Fibroblast of skin of right biceps (primary cell): ENCODE measurements at places on chromosomes 11 and 22.
A peak's percentile ranks its signal among the peaks of the same experiment; 100 is the strongest.

DNA sequence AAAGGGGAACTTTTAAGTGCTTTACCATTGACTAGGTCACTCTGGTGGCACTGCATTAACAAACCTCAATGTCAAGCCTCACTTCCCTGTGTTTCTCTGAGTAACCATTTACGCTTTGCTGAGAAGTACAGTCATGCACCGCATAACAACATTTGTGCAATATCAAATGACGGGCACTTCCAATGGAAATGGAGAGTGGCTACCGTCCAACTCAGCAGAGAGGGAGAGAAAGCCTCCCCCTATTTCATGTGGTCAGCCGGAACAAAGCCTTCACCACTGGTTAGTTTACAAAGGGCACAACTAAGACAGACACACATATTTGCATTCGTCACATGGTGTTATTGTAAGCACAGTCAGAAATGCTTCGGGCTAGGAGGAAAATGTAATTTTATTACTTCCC is 117.3 kb downstream of the RASSF10 start:
- DNase-seq = peak; percentile 50

DNA sequence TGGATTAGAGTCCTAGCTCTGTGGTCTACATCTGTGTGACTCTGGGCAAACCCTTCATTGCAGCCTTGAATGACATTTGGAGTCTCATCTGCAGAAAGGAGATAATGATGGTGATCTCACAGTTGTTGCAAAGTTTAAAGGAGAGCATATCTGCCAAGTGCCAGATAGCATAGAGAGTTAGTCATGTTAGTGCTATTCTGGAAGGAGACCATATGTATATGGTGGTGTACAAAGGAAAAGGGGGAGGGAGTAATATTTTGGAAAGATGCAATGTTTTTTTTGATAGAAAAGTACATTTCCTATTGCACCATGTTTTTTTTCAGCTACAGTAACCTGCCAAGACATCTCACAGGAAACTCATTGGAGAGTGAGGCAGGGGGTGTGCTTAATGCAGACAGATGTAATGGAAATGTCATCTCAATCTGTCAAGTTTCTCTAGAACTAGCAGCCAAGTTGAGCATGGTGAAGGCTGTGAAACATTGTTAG is 92.1 kb upstream of the NARS2 start:
- DNase-seq = peak; percentile 79

GRCh38 chr11:1554981-1555712 is 16.9 kb downstream of the DUSP8 start:
- no peak for DNase-seq

GRCh38 chr11:62647609-62648005 is 1.2 kb upstream of the GANAB start:
- no peak for DNase-seq

DNA sequence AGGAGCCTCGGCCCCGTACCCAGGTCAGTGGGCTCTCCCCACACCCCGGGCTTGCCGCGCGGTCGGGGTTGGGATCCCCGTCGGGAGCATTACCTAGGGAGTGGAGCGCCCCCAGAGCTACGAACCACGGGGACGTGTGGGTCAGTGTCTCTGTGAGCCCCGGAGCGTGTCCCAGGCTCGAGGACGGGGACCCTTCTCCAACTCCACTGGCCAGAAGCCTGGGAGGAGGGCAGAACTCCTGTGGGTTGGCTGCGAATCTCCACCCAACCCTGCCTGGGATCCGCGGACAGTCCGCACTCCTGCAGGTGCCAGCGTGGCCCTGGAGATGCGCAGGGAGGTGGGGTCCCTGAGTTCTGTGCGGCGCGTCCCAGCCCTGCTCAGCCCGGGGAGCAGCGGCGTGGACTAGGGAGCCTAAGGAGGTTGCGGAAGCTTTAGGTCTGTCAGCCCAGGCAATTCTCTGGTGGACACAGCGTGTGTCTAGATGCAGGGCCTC is 346 bp downstream of the PPFIBP2 start:
- DNase-seq = no peak

DNA sequence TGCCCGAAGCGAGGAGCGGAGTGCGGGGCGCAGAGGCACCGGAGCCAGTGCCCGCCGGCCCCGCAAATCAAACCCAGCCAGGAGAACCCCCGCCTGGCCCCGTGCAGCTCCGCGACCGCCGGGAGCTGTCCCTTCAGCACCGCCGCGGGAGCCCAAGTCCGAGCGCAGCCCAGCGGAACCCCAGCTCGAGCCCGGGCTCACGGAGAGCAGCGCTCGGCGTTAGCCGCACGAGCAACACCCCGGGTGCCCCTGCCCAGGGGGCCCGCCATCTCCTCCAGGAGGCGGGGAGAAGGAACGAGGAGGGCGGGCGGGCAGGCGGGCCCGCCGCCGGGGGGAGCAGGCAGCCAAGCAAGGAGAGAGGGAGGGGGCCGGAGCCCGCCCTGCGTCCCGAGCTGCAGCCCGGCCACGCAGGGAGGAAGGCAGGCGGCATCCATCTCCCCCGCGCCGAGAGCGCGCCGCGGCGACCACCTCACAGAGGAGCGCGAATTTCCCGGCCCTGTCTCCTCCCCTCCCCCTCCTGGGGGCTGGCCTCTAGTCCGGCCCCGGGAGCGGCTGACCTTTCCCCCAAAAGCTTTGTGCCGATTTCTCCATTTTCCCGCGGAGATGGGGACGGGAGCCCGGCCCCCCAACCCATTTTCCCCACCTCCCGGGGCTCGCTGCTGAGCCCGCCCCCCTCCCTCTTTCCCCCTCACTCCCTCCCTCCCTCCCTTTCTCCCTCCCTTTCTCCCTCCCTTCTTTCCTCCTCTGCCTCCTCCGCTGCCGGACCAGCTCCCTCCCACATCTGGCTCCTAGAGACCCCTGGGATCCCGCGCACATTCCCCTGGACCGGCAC is 621 bp downstream of the KCNC1 start:
- DNase-seq = peak; percentile 71

DNA sequence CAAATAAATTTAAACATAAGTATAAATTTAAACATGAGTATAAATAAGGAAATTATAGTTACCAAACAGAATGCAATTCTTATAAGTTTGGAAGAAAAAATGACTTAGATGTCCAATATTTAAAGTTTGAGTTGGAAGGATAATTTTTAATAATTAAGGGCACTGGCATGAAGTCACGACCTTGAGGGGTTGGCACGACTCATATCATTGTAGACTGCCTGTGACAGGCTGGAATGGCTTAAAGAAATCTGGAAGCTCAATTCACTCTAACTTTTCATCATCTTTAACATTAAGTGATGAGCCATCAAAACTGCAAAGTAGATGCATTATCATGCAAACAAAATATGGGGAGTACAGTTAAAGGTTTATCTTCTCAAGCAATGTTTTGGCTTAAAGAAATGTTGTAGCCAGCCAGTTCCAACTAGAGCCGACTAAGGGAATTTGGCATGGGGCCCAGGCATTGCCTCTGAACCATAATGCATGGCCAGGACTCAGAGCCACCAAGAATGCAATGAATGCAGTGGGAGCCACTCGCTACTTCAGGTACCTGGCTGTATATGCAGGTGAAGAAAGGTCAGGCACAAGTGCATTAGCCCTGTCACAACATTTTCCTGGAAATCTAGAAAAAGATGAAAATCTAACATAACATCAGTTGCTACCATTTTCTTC is 33.4 kb downstream of the PGR start:
- DNase-seq = no peak

- DNase-seq = peak; percentile 96
Measured at GRCh38 chr22:20509344-20510047, 2.1 kb downstream of the MED15 start.

GRCh38 chr22:40107244-40107643 is 70.5 kb upstream of the TNRC6B start:
- no peak for DNase-seq

GRCh38 chr11:26851696-26852095 is 129.8 kb upstream of the SLC5A12 start:
- no peak for DNase-seq

DNA sequence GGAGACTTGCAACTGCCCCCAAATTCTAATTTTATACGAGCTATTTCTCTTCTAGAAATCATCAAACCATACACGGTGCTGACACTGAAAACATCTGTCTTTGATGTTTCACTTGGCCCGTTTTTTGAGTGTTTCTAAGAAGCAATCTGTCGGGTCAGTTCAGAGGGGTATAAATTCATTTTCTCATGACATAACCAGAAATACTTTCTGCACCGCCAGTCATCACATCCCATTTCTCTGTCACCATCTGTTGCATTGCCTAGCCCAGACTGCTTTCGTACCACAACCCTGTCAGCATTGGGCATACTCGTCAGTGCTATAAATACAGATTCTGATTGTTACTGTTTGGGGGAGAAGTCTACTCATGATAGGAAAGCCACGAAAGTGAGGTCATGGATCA is 63.1 kb upstream of the CCDC90B start:
- peak; percentile 2 for DNase-seq

GRCh38 chr11:35380603-35381002 is 38.8 kb downstream of the SLC1A2 start:
- no peak for DNase-seq

DNA sequence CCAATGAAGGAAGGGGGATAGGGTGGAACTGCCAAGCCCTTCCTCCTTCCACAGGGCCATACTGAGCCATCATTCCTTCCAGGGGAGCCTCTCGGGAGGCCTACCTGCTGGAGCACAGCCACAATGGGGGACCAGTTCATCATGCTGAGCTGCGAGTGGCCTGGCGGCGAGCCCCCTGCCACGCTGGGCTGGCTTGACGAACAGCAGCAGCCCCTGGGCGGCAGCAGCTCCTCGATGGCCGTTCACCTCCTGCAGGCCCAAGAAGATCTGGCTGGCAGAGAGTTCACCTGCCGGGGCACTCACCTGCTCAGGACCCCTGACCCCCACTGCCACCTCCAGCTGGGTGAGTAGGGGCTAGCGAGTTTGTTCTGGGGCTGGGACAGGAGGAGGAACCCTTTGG is 5.9 kb downstream of the VSIG10L2 start:
- no peak for DNase-seq

GRCh38 chr11:29214833-29215232 is 802.0 kb downstream of the KCNA4 start:
- DNase-seq = no peak

GRCh38 chr11:46661836-46662235 is 38.6 kb downstream of the ARHGAP1 start:
- no peak for DNase-seq

GRCh38 chr22:44419429-44419828 is 78.6 kb downstream of the RTL6 start:
- DNase-seq = peak; percentile 33

- DNase-seq = no peak
Measured at GRCh38 chr11:45607995-45608394, 57.4 kb downstream of the CHST1 start.

- peak; percentile 19 for DNase-seq
Measured at GRCh38 chr11:130829920-130830511, 86.3 kb downstream of the SNX19 start.

GRCh38 chr11:121018746-121019145 is 5.2 kb upstream of the TBCEL start:
- DNase-seq = no peak

- peak; percentile 97 for DNase-seq
Measured at GRCh38 chr11:64659417-64660144, 63.4 kb downstream of the NRXN2 start.

DNA sequence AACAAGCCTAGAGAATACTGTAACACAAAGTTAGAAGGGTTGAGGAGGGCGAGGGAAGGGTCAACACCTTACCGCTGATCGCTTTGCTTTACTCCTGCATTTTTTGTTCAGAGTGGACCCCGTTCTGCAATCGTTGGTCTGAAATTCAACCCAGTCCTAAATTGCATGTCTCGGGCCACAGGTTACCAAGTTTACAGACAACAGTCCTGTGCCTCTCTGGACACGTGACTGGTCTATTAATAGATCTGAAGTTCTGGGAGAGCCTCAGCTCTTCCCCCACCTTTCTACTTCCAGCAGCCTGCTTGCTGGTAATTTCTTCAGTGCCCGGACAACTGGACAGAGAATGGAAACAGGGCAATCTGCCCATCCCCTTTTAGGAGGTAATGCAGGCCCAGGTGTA is 74.2 kb downstream of the STIM1 start:
- DNase-seq = no peak

DNA sequence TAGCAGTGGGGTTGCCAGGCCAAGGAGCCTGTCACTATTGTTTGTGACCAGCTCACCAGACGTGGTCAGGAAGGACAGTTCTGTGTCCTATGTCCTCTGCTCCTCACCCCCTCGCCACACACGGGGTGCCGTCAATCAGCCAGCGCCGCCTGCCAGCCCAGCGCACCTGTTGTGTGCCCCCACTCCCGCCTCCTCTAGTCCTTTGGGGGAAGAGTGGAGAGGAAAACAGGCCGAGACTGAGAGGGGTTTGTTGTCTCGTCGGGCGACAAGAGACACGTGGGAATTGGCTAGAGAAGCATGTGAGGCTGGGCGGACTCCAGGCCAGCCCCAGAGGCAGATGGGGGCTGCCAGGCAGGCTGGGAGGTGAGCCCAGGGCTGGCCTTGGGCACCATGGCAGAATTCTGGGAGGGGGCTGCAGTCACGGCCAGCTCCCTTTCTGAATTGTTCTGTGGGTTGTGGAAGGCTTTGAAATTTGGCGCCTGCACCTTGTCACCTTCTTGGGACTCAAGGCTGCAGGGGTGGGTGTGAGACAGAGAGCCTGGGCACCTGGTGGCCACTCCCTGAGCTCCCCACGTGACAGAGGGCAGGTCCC is 3.1 kb upstream of the KCNQ1OT1 start:
- DNase-seq = no peak

DNA sequence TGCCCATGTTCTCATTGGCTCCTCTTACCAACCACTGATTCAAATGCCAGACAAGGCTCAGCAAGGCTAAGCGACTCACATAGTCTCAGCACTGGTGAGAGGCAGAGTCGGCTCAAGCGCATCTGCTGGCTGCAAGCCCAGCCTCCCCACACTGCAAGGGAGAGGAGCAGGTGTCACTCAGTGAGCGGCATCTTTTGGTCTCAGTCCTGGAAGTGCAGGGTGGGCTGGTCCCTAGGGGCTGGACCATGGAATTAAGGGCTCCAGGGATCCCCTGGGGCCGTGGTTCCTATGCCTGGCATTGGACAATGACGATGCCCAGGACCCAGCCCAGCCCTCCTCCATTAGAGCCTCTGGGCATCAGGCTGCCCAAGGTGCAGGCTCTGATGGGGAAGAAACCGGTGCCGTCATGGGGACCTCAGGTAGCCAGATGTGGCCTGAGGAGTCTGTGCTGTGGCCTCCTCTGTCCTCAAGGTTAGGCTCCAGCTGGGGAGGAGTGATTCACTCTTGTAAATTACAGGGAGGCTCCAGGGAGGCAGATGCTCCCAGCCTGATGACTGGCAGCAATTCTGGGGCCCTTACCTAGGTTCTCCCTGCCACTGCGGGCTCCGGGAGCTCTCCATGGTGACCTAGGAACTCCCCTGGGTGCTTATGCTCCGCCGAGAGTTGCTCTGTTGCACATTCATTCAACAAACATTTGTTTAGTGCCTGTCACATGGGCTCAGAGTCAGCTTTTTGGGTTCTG is 28.0 kb downstream of the FADS2 start:
- DNase-seq = no peak

GRCh38 chr22:28608546-28608945 is 71.1 kb downstream of the TTC28 start:
- DNase-seq = no peak

GRCh38 chr11:16395601-16396000 is 39.3 kb upstream of the SOX6 start:
- DNase-seq = peak; percentile 21
